ENCODE measurements at places on chromosomes 16 and 17. TPM values are rescaled to one million over a fixed set of nuclear protein-coding genes. Genes with fewer than 3 reads are reported as not detected.

ROGDI gene
- 35.5 TPM for total RNA-seq

ZKSCAN2 gene
- total RNA-seq: 5.9 TPM

ARHGAP44 gene
- 8.8 TPM for total RNA-seq

POLDIP2 gene
- 74.6 TPM for total RNA-seq

TEDC2 gene
- total RNA-seq: 1.5 TPM

SP6 gene
- 9.2 TPM for total RNA-seq

ATP1B2 gene
- 10.0 TPM for total RNA-seq

TMC6 gene
- total RNA-seq: 151 TPM

RND2 gene
- total RNA-seq: 3.0 TPM

PIRT gene
- total RNA-seq: not detected

SEPTIN1 gene
- 8.2 TPM for total RNA-seq

CCL17 gene
- 0.78 TPM for total RNA-seq

KRT31 gene
- total RNA-seq: not detected

TMC5 gene
- total RNA-seq: 21.1 TPM

SMIM36 gene
- not detected for total RNA-seq

VWA3A gene
- 0.31 TPM for total RNA-seq

Data from ureter (tissue), 1 donor.